Activated naive CD4-positive, alpha-beta T cell treated with anti-CD3 and anti-CD28 coated beads, Interleukin-2, amount 50 U/mL, for 72 hours (primary cell): ENCODE measurements at places on chromosomes 5 and 9. TPM values are rescaled to one million over a fixed set of nuclear protein-coding genes. Genes with fewer than 3 reads are reported as not detected.

The ANXA1 gene
- total RNA-seq: 63.1 TPM

The PTGDS gene
- not detected for total RNA-seq

The MEIKIN gene
- total RNA-seq: not detected

The SAXO1 gene
- not detected for total RNA-seq

The OR1J1 gene
- total RNA-seq: not detected

The PELO gene
- 23.0 TPM for total RNA-seq

The NADK2 gene
- total RNA-seq: 12.2 TPM

The ZDHHC11 gene
- total RNA-seq: 19.3 TPM

The BRD8 gene
- 209 TPM for total RNA-seq

The HEMGN gene
- total RNA-seq: 2.1 TPM

The UBTD2 gene
- 5.3 TPM for total RNA-seq
